Activated CD4-positive, alpha-beta T cell treated with anti-CD3 and anti-CD28 coated beads, Interleukin-2, amount 50 U/mL, for 48 hours (primary cell): ENCODE measurements at places on chromosomes 4 and X.

DNA sequence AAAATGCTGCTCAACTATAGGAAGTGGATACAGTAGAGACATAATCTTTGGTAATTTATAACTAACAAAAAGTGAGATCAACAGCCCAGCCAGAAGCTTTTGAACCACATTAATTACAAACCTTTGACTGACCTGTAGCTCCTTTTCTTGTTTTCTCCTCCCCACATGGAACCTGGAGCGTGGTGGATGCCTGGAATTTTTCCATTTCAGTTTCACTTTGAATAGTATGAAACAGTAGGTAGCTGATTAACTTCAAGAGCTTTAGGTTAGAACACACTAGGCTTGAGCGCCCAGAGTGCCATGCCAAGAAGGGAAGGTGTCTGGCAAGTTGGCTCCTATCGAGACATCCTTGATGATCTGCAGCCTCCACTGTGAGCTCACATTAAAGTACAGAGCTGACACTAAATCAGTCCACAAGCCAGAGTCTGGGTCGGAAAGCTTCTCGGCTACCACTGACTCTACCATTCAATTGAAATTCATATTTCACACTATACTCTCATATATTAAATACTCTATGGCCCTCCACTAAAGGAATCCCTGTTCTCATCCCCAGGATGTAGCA is 143.4 kb downstream of the GLRA2 start:
- no peak for DNase-seq

- no peak for DNase-seq
These were observed 74.7 kb upstream of the IL13RA1 start for GRCh38 chrX:118652717-118653116.

DNA sequence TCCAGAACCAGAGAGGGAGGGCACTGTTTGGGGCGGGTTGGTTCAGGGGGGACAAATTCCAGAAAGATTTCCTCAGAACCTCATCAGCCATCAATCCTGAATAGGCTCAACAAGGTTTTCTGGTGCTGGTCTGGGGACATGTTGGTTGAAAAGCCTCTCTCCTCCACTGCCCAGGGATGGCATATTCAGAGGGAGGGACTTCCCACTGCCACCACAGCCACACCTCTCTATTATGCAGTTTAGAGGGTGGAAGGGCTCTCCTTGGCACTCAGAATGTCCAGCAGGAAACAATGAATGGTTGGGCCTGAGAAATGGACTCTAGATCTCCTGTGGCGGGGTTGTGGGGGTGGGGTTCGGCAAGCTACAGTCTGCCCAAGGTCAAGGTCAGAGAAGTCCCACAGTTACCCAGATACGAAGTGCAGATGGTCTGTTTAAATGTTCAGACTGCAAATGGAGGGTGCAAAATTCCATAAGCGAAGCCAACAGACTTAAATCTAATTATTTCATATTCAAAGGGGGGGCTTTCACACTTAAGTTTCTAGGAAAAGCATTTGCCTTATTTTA is 70.7 kb downstream of the LEF1 start:
- no peak for DNase-seq

GRCh38 chr4:38857354-38858096 is 908 bp upstream of the TLR6 start:
- DNase-seq: peak; percentile 48

DNA sequence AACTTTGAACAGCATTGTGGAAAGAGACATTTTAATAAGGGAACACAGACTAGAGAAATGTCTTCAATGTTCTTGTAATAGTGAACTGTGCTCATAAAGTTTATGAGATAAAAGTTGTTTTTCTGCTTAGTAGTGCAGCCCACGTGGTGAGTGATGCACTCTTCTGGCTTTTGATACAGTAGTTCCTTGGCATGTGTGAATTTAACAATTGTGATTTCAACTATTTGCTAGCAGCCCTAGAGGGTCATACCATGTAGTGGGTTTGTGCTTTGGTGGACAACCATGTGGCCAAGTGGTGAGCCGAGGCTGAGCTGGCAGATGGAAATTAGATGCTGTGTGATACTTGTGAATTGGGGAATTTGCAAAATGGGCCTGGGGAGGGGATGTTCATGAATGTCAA is 116.2 kb upstream of the SLC4A4 start:
- no peak for DNase-seq

DNA sequence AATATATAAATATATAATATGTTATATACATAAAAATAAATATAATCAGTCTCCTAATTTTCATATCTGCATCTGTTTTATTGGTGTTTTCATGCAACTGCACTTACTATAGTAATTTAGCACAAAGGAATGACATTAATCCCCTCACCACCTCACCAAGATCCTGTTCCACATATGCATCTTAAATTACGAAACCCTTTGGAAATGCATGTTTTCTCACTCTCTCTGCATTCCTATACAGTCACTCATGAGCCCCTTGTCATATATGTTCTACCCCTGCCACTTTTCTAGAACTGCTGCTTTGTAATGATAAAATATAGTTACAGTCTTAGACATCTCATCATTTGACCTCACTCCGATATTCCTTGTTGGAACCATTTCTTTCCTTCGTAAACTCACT is 728.7 kb upstream of the SLIT2 start:
- no peak for DNase-seq

DNA sequence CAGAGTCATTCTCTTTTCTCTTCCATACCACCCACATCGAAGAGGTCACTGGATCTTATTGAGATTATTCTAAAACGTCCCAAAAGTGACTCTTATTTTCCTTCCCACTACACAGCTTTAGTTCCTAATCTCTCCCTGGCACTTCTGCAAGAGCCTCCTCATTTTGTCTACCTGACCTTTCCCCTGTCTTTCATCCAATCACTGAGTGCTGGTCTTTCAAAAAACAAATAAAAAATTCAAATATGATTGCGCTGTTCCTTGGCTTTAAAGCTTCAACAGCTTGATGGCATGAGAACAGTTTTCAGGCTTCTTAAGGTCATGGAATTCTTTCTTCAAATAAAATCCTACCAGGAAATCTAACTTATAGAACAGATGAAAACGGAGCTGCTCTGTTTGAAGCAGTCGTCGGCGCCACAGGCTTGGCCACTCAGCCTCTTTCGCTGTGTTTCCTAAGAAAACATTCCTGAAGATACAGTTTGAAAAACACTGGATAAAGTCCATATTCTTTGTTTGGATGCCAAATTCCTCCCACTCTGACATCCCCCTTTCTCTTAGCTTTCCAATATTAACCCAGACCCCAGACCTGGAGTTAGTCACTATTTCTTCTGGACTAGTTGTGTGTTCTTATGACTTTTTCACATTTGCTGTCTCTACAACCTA is 12.5 kb downstream of the SYTL5 start:
- no peak for DNase-seq

DNA sequence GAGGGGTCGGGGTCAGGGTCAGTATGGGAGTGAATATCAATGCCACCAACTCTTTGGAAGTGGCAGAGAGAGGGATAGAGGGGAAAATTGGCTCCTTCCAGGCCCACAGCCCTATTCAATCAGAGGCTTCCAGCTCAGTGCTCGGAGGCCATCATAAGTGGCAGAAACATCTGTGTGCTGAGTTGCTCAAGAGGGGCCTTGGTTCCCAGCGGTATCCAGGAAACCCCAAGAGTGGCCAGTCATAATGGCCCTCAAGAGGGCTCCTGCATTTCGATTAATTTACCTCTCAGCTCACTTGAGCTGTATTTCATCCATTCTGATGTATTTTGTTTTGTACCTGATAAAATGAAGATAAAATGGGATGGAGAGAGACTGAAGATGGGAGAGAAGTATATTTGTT is 154.3 kb upstream of the EOLA2 start:
- DNase-seq: no peak

GRCh38 chr4:25860586-25861279 is 2.1 kb downstream of the SEL1L3 start:
- peak; percentile 41 for DNase-seq

DNA sequence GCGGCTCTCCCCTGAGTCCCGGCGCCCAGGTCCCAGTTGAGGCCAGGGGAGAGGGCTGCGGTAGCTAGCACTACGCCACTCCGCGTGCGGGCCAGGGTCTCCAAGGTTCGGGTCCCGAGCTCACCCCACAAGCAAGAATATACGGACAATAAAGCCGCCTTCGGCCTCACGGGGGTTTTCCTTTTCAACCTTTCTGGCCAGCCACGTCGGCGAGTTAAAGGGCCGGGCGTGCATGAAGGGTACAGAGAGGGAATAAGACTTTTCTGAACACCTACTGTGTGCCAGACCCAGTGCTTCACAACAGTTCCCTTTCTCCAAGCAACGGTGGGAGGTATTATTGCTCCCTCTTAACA is 138.5 kb upstream of the ZIC3 start:
- DNase-seq: no peak

GRCh38 chr4:144288011-144288903 is 147.7 kb upstream of the GYPA start:
- no peak for DNase-seq

DNA sequence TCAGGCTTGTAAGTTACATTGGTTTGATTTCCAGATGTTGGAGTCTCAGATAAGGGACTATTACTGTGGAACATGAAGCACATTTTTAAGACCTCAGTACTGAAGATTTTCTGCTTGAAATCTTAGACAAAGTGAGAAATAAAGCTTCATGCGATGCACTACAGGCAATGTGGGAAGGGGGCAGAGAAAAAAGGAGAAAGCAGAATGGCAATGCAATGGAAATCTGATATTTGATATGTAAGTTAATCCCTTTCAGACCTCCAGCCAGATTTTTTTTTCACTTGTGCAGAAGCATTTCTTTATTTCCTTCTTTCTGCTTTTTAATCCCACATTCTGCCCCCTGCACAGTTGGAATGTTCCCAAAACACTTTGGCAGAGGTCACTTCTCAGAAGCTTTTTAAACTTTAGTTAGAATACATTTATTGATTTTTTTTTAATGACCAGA is 174.3 kb downstream of the ADGRL3 start:
- no peak for DNase-seq

- DNase-seq: no peak
These were observed 53.0 kb downstream of the HELT start for GRCh38 chr4:185071236-185071811.

DNA sequence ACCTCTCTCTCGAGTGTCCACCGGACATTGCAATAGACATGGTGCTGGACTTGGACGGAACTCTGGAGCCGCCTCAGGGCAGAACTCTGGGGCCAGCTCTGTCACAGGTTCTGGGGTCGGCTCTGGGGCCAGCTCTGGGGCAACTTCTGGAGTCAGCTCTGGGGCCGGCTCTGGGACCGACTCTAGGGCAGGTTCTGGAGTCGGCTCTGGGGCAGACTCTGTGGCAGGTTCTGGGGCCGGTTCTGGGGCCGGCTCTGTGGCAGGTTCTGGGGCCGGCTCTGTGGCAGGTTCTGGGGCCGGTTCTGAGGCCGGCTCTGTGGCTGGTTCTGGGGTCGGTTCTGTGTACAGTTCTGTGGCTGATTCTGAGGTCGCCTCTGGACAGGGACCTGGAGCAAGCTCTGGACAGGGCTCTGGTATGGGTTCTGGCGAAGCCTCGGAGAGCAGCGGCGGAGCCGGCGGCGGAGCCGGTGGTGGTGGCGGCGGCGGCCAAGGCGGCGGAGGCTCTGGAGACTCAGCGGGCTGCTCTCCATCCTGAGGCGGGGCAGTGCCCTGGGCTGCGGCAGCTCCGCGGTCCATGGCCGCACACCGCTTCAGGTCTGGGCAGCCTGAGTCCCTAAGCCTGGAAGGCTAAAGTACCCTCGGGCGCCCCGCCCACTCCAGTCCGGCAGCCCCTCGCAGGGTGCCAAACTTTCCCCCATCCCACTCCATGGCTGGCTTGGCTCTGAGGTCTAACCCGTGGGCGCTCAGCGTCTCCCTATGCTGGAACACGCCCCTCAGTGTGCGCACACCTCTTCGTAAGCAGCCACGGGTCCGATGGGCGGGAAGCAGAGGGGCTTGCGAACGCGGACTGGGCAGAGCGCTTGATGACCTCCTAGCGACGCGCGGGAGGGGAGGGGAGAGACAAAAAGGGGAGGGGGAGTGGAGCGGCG is at the start of gene DGKK:
DGKK (minus strand) TSS at position 723 of the 929 bp plus-strand sequence; CDS start at position 576, 147 bp downstream.
- no peak for DNase-seq

DNA sequence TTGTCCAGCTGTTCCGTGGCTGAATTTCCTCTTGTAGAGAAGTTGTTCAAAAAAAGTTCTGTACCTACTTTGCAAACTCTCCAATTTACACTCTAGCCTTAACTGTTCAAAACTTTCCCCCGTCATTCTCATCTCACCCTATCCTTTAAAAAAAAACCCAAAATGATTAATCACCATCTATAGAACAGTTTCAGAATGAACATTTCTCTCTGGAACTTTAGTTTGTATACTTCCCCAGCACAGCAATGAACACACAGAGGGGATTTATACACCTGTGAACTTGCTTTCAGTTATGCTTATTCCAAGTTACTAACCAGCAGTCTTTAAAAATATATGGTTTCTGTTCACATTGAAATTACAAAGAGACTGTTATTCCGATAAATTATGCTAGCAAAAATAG is 1.2 kb downstream of the GEMIN8 start:
- DNase-seq: no peak

DNA sequence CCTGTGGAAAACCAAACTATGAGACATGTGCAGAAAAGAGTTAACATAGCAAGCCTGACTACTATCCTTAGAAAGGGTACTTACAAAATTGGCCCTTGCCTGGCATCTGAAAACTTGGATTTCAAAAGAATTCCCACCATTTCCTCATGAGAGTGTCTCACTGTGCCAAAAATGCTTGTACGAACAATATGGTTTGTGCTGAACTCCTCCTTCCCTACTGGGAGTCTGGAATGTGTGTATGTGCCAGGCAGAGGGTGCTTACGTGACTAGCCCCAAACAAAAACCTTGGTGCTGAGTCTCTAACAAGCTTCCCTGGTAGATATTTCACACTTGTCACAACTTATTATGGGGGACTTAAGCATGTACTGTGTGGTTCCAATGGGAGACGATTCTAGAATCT is 81.7 kb upstream of the GIMD1 start:
- DNase-seq: no peak

DNA sequence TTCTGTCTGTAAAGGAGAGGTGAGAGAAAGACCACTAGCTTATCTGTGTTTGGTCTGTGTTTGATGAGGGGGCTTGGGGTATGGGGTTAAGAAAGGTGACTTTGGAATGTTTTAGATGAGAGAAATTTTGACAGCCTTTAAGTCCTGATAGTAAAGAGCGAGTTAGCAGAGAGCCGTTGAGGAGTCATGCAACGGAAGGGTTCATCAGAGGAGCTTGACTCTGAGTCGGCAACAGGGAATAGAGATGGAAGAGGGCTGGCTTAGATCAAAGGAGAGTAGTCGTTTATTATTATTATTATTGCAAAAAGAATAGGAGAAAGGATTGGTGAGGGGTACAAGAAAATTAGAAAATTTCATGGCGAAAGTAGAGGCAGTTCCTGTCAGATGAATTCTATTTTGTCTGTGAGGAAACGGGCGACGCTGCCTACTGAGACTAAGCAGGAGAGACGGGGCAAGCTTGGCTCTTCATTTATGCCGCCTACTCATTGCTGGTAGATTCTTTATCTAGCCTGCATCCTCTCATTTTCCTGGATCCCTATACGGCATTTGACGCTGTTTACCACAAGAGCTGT is 473 bp upstream of the VAMP7 start:
- no peak for DNase-seq

GRCh38 chrX:19303256-19303880 is 40.4 kb upstream of the PDHA1 start:
- no peak for DNase-seq
